Activated CD4-positive, CD25-positive, alpha-beta regulatory T cell treated with anti-CD3 and anti-CD28 coated beads, Interleukin-2, amount 50 U/mL, for 72 hours (primary cell): ENCODE measurements at places on chromosomes 16 and 17.
A peak's percentile ranks its signal among the peaks of the same experiment; 100 is the strongest.

- DNase-seq = peak; percentile 66
Observed at GRCh38 chr17:82317394-82318168, at the start of gene CD7. TSS of gene CD7 (minus strand) at chr17:82317608. CDS start at chr17:82317495, 113 bp downstream.

DNA sequence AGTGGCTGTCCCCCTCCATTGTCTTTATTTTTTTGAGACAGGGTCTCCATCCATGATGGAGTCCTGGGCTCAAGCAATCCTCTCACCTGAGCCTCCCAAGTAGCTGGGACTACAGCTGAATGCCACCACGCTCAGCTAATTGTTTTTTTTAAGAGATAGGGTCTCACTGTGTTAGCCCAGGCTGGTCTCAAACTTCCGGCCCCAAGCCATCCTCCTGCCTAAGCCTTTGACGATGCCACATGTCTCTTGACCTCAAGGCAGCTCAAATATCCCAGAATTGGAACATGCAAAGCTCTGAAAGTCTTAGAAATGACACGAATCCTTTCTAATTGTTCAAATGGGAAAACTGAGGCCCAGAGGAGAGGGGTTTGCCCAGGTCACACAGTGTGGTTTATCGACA, 75.4 kb upstream of the ZNF423 start:
- DNase-seq = no peak

GRCh38 chr17:44541884-44542581, 15.3 kb upstream of the FZD2 start:
- DNase-seq = no peak

DNA sequence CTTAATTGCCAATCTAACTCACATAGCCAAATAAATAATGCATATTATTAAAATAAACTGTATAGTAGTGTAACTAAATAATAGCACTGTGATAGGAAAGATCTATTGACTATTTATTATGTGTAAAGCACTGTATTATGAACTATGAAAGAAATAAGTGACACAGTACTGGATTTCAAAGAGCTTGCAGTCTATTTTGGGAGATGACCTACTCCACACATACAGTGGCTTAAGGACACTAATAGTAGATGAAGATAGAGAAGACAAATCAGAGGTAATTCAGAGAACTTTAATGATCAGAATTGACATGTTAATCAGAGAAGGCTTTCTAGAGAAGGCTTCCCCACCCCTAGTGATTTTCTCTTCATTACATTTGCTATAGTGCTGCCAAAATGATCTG, 14.6 kb downstream of the LASP1NB start:
- DNase-seq = no peak

DNA sequence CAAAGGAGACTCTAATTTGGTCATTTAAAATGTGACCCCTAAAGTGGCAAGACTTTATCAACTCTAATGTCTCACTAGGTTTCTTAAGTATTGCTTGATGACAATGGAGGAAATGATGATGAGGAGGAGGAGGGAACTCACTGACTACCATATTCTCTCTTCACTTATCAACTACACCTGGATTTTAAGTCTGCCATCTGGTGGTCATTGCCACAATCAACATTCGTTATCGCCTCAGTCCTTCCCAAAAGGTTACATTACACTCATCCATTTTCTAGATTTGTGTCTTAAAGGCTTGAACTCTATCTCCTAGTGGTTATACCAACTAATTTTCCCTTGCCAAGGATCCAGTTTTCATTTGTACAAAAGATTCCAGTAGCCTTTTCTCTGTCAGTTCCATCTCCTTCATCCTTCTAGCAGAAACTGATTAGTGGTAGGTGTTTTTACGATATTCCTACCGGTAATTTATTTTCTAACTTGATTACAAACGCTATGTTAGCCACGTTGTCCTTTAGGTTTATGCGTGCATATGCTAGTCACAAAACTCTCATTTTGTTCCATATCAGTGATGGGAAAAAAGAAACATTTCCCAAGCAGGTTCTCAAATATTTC, 114.6 kb upstream of the NOG start:
- DNase-seq = no peak

DNA sequence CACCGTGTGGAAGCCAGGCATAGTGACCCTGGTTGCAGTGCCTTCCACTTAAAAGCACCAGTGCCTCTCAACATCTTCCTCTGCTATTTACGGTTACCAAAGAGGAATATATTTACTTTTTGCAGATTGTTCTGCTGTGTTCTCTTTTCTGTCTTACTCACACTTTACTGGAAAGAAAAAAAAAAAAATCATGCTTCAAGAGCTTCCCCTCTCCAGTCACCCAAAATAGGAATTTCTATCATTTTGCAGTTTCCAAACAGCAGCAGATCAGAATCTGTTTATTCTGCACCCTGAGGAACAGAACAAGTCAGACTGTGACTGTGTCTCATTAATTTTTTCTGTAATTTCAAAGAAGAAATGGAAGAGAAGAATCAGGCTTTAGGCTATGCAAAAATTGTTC, 96.1 kb downstream of the KCNJ2 start:
- no peak for DNase-seq

- DNase-seq = no peak
Observed at GRCh38 chr16:4115949-4116318, 308 bp downstream of the ADCY9 start.

- no peak for DNase-seq
Observed at GRCh38 chr17:74682028-74682427, 30.7 kb downstream of the CD300LF start.

DNA sequence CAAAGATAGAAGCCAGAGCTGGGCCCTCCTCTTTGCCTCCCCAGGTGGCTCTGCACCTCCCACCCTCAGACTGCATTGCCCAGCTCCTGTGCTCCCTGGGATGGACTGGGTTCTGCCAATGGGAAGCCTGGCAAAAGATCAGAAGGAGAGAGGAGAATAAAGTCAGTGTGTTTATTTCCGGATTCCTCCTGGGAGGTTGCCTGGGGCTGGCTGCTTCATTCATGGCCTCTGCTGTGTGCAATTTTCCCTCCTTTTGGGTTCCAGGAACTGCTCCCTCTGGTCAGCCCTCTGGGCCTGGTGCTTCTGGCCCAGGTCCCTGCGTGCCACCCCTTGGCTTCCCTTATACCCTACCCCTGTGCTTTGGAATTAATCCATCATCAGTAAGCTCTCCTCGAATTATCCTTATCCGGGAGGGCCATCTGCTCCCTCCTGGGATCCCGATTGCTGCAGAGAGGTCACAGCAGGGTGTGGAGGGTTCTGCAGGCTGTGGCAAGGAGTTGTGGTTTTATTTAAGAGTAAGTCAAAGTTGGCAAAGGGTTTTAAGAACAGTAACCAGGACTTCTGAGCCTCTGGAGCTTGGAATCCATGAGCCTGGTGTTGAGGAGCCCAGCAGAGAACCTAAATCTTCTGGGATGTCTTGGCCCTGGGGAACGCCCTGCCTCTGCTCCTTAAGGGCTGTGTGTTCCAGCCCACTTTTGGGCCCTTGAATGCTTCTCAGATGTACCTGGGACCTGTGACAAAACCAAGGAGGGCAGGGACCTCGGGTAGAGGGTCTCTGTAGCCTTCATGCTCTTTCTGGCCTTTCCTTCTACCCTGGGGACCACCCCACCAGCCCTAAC, 8.2 kb upstream of the MMP2 start:
- DNase-seq = no peak

DNA sequence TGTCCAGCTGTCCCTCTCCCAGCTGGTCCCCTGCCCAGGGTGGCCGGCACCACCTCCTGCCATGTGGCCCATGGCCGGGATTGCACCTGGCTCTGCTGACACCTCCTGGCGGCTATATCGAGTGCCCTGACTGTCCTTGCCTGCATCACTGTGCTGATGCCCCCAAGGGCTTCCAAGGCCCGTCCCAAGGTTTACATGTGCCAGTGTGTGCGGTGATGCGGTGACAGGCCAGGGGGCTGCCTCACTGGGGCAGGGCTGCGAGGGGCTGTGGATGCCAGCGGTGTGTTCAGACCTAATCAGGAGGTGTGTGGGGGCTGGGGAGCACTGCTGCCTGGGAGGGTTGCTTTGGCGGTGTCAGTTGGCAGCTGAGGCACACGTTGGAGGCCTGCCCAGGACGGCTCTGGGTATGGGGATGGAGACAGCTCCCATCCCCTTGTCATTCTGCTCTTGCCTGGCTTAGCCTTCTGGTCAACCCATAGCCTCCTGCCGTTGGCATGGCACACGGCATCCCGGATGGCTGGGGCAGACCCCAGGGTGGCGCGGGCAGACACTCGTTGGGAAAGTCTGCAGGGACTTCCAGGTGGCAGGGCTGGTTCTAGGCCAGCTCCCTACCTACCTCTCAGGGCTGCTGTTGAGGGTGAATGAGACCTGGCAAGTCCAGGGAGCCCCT, 5.5 kb downstream of the MAP2K3 start:
- no peak for DNase-seq

- no peak for DNase-seq
Observed at GRCh38 chr17:64051153-64051552, 30.7 kb upstream of the ICAM2 start.

GRCh38 chr16:5615868-5616642, 518.5 kb upstream of the EEF2KMT start:
- peak; percentile 33 for DNase-seq

- no peak for DNase-seq
Observed at GRCh38 chr17:36901506-36901905, 35.8 kb upstream of the LHX1 start.

- DNase-seq = no peak
Observed at GRCh38 chr16:56980792-56981724, 8.3 kb upstream of the NLRC5 start.

DNA sequence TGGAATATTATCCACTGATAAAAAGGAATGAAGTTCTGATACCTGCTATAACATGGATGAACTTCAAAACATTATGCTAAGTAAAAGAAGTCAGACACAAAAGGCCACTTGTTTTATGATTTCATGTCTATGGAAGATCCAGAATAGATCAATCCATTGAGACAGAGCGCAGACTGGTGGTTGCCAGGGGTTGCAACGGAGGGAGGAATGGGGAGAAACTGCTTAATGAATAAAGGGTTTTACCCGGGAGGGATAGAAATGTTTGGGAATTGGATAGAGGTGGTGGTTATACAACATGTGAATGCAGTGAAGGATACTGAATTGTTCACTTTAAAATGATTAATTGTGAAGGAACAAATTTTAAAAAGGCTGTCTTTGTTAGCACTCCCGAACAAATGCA, 30.2 kb downstream of the WDR59 start:
- DNase-seq = no peak

GRCh38 chr16:31215287-31216162, 1.4 kb downstream of the PYDC1 start:
- no peak for DNase-seq

GRCh38 chr16:21720533-21720932, 56.8 kb downstream of the OTOA start:
- DNase-seq = no peak

- no peak for DNase-seq
Observed at GRCh38 chr17:60327134-60327900, 64.6 kb downstream of the USP32 start.

GRCh38 chr17:48717367-48718226, 4.7 kb downstream of the PRAC1 start:
- DNase-seq = no peak

DNA sequence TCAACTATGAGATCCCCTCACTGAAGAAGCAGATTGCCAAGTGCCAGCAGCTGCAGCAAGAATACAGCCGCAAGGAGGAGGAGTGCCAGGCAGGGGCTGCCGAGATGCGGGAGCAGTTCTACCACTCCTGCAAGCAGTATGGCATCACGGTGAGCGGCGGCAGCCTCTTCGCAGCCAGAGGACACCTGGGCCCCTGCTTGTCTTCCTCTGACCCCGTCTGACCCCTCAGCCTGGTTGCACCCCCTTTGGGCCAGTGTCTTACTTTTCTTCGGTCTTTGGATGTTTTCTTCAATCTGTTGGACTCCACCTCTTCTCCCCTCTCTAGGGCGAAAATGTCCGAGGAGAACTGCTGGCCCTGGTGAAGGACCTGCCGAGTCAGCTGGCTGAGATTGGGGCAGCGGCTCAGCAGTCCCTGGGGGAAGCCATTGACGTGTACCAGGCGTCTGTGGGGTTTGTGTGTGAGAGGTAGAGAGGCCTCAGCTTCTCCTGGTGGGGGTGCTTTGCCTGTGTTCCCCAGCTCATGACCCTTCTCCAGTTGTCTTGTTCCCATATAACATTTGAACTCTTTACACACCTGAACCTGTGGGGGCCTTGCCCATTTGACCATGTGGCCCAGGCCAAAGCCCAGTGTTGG, 4.4 kb downstream of the CDK5RAP3 start:
- DNase-seq = no peak

DNA sequence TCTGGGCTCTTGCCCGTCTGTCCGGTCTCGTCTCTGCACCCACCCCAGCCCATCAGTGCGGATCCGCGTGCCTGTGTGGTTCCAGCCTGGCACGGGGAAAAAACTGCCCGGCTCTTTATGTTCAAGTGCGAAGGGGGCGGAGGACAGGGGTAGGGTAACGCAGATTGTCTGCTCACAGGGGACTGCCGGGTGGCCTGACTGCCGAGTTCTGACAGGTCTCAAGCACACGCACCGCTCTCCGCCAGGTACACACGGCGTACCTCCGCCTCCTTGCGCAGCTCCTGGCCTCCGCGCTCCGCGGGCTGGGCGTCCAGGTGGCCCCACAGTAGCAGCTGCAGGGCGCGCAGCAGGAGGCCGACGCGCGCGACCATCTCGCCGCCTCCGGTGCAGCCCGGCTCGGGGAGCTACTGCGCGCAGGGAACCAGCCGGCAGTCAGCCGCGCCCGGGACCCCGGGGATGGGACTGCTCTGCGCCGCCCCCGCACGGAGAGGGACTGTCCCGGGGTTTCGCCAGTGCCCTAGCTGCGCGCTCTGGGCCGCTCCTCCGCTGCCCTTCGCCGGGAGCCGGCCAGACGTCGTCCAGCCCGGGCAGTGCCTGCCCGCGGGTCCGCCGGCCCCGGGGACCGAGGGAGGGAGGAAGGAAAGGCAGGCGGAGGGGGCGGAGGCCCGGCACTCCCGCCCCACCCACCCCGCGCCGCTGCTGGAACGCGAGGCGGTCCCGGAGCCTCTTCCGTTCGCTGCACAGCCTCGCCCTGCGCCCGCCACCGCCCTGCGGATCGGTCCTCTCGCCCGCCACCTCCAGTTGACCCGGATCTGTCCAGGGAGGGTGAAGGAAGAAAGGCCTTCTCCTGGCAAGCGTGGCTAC, at the start of gene MMP28:
Gene MMP28, minus strand, starts transcription at position 635 of the 864 bp plus-strand sequence. Its CDS starts 264 bp downstream, at position 371.
- peak; percentile 52 for DNase-seq

DNA sequence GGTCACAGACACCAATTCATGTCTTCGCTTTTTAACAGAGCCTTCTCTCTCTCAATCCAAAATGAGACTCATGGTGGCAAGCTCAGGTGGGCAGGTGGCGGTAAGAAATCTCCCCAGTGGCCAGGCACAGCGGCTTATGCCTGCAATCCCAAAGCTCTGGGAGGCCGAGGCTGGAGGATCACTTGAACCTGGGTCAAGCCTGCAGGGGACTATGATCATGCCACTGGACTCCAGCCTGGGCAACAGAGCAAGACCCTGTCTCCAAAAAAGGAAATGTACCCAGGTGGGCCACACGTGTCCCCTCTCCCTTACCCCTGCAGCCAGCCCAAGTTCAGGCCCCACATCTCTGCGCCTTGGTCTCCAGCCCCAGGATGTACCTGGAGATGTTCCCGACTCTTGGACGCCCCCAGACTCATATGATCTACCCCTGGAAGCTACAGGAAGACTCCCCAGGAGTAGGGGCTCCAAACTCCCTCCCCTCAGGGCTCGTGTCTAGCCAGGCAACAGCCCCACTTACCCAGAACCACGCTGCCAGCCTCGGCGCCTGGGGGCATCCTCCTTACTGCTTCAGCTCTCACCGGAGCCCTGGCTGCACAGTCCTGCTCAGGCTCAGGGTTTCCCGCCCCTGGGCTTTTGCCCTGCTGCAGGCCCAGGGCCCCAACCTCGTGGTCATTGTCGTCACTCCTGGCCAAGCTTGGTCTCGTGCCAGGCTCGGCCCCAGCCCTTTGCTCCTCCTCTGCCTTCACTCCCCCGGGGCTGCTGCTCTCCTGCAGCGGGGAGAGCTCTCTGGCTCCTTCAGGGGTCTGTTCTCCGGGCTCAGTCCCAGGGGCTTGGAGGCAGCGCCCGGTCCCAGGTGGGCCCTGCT, 16.2 kb downstream of the MYLK3 start:
- no peak for DNase-seq

- no peak for DNase-seq
Observed at GRCh38 chr17:74545843-74546230, at the start of gene CD300C. TSS of gene CD300C (minus strand) at chr17:74546115. CDS start at chr17:74545782, 333 bp downstream.
